Astrocyte of the hippocampus (primary cell): ENCODE measurements at places on chromosomes 2 and 18.

- no peak for DNase-seq
Measured at GRCh38 chr2:238220892-238221521, 17.5 kb upstream of the ILKAP start.

GRCh38 chr2:127614246-127614645, 31.7 kb upstream of the GPR17 start:
- no peak for DNase-seq

- DNase-seq: peak; percentile 46
Measured at GRCh38 chr2:149221898-149222297, 108.5 kb upstream of the LYPD6 start.

- peak; percentile 53 for DNase-seq
Measured at GRCh38 chr2:216553093-216553478, 54.4 kb downstream of the RPL37A start.

DNA sequence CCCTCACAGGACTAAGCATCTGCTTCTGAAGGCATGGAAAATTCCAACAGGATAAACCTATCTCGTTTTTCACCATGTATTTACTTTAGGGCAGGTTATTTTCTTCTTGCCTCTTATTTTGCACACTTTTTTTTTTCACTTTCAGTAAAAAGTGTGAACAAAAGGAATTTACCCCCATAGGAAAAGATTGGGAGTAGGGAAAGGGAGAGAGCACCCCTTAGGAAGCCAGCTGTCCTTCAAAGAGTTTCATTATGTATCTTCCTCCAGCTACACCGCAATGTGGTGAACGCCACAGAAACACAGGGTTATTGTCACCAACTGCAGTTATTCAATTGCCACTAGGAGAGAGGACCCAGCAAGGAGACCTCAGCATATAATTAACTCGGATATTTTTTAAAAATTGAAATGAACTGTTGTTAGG, 286.2 kb upstream of the VRK2 start:
- DNase-seq: peak; percentile 11
